ENCODE measurements at places on chromosomes 4 and X.

- no peak for DNase-seq
Observed at GRCh38 chr4:77022560-77023179, 53.1 kb downstream of the CCNI start.

GRCh38 chr4:150668824-150669223 is 86.9 kb downstream of the MAB21L2 start:
- no peak for DNase-seq

DNA sequence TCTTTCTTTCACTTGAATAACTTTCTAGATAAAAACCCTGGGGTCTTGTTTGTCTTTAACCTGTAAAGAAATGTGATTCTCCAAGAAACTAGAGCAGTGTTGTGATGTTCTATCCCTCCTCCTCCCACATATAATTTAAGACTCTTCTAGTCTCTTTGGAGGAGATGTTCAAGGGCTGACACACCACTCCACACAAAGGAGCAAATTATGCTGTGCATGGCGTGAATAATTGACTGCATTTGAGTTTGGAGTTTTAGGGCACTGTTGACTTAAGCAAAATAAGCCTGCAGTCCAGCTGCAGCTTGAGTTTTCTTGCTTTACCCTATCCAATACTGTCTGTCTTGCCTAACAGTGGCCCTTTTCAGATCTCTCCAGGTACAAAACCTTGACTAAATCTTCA is 119.7 kb downstream of the CHRDL1 start:
- DNase-seq: no peak

DNA sequence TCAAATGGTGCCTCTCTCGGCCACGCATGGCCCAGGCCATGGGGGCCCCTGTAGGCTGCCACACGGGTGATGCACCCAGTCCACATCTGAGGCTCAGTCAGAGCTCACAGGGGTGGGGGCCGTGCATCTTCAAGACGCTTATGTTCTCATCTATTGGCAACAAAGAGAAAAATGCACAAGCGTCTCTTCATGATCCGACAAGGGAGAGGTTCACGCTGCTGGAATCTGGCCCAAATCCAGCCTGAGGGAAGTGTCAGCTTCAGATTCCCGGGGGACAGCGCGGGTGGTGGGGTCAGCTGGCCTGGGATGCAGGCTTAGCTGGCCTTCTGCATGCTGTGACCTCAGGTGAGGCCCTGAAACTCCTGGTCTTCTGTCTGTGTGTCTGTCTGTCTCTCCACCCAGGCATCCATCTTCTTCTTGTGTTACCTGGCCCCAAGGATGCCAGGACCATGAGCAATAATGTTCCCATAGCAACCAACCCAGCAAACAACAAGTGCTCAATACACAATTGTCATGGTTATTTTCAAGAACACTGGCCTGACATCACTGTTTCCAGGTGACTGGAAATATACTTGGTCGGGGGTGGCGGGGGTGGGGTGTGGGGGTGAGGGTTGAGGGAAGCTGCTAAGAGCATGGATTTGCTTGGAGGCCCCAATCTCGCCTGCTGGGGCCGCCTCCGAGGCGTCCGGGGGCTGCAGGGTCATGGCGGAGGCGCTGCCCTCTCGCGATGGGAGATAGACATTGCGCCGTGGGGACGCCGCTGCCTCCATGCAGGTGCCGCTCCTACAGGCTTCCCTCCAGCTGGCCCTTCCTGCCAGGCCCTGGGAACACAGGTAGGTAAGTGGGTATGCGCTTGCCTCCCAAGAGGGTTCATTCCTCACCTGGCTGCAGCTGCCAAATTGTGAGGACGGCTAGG is 48.3 kb downstream of the ABLIM2 start:
- DNase-seq: no peak

GRCh38 chr4:39384563-39384962 is 18.4 kb upstream of the RFC1 start:
- DNase-seq: no peak

DNA sequence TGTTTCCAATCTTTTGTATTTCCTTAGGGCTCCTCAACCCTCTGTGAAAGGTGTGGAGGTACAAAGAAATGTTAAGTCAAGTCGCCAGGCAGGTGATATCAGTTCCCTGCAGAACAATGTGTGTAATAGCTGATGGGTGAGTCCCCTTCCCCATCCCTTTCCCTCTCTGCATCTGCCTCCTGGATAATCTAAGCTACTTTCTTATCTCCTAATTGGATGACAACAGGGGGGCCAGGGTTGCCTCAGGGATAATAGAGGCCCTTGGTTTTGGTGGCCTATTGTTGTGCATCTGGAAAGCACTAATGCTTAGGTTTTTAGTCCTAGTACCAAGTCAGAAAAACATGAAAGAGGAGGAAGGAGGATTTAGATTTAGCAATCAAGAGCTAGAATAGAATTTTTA is 29.1 kb downstream of the MAGED1 start:
- DNase-seq: no peak

GRCh38 chr4:14267373-14268060 is 640.0 kb upstream of the BOD1L1 start:
- DNase-seq: no peak

- no peak for DNase-seq
Observed at GRCh38 chr4:16160457-16160856, 65.8 kb downstream of the TAPT1 start.

DNA sequence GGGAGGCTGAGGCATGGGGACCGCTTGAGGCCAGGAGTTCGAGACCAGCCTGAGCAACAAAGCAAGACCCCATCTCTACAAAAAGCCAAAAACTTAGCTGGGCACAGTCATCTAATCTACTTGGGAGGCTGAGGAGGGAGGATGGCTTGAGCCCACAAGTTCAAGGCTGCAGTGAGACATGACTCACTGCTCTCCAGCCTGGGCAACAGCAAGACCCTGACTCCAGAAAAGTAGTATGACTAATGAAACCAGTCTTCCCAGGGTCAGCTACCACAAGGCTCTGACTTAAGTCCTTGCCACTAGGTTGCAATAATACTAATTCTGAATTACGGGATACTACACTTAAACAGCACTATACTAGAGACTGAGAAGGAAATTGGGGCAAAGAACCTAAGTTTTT is 33.1 kb downstream of the ERVMER34-1 start:
- no peak for DNase-seq

DNA sequence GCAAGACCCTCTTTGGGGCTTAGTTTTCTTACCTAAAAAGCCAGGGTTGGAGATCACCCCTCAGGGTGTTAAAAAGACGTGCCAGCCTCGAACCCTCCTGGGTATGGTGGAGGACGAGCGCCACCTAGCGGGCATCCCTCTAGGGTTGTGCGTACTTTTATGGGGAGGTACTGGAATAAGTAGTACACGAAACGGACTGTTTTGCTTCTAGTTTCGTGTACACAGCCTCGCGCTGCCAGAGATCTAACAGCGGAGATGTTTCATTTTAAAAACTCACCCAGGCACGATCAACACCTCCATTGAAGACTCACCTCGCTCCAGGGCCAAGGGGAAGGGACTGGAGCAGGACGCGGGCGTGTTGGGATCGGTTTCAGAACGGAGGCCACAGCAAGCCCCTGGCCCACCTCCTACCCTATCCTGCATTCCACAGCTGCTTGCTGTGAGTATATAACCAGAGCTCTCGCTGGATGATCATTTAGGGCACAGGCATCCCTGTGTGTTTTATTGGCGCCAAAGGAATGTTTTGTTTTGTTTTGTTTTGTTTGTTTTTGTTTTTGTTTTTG is 4.8 kb upstream of the NKX3-2 start:
- DNase-seq: peak; percentile 31

GRCh38 chr4:36088542-36088941 is 155.8 kb downstream of the ARAP2 start:
- no peak for DNase-seq

- no peak for DNase-seq
Observed at GRCh38 chr4:14800977-14801376, 201.3 kb upstream of the CPEB2 start.

DNA sequence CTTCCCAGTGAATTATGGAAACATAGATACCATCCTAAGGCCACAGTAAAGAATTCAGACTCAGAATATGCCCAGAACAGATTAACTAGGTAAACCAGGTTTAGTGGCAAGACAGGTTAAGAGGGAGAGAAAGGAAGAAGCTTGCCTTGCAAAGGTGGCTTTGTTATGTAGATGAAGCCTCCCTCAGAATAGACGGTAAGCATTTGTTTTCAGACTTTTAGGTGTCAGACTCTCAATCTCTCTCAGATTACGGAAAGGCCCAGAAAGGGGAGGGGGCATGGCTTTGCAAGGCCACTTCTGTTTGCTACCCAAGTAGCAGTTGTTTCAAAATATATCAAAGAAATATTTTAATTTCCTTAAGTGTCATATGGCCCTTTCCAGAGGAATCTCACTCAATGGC is 457.1 kb upstream of the BOD1L1 start:
- DNase-seq: no peak

DNA sequence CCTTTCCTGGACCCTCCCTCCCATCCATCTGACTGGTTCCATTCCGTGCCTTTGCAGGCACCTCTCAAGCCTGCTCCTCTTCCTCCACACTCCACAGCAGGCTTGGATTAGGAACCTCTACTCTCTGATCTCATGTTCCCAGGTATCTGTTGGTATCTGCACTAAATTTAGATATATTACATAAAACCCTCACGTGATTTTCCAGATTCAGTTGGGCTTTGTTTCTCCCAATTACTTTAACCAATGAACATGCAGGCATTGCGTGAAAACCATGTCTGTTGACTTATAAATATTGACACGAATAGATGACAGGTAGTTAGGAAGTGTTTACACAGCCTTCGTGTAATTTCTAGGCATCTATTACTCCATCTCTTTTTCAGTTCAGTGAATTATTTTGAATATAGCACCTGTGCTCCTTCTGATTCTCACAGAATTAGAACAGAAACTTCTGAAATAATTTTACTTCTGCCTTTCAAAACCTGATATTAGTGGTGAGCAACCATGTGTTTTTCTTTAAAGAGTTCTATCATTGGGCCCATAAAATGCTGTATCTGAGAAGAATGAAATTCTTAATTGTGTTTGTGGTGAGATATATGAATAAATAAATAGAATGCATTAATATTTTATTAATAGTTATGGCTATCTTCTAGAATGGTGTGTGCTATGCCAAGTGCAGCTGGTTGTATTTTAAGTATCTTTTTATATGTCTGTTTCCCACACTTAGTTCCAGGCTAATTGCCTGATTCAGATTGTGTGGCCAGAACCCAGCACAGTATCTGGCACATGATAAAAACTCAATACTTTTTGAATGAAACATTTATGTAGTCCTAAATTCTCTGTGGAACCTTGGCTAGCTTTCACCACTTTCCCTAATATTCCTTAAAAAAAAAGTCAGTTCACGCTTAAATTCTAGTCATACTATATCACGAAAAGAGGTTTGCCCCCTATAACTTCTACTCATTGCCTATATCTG is 304.8 kb downstream of the QDPR start:
- no peak for DNase-seq

DNA sequence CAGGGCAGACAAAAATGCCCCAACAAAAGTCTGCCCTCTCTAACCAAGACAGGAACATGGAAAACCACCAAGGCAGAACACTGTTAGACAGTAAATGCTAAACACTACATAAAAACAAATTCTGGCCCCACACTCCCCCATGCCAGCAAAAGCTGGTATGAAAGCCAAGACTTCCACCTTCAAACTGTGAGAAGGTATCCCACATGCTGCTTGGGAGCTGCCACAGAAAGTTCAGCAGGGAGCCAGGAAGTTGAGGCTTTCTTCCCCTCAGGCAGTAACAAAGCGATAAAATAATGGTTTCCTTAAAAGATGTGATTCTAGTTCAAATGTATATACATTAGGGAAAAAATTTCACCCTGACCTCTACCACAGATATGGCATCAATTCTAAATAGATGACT is 770.4 kb upstream of the NDST4 start:
- no peak for DNase-seq

DNA sequence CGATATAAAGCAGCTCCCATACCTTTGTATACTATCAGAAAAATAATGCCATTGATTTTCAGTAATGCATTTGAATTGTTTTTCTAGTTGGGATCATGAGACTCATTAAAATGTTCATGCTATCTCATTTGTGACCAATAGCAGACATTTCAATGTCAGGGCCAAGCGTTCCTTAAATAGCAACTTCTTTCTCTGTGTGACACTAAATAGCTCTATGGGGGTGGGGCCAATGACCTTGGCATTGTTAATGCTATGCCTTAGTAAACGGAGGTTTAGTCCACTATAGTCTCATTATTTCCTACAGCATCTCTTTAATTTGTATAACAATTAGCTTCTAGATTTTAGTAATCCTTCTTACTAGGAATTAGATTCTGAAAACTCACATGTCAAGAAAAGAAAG is 48.6 kb upstream of the ARHGAP24 start:
- no peak for DNase-seq

DNA sequence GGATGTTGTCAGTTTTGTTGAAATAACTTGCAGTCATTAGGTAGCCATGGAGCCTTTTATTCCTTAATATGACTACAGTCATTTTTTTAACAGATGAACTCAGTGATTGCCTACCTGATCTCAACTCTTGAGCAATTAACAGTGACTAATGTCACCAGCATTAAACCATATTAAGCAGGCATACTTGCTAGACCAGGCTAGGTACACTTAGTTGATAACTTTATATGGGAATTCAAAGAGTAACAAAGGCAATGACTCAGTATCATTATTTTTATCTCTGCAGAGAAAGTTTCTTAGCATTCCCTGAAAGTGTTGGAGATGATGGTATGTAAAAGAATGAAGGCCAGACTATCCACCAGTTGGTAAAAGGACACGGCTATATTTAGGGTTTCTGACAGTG is at the start of gene C4orf54:
TSS of gene C4orf54 (minus strand) at position 31 of the 400 bp plus-strand sequence. CDS start 3,180 bp downstream, outside the sequence.
- no peak for DNase-seq

- DNase-seq: no peak
Observed at GRCh38 chrX:6244666-6245065, 16.0 kb upstream of the NLGN4X start.

- no peak for DNase-seq
Observed at GRCh38 chr4:177464026-177464425, 21.8 kb upstream of the AGA start.

DNA sequence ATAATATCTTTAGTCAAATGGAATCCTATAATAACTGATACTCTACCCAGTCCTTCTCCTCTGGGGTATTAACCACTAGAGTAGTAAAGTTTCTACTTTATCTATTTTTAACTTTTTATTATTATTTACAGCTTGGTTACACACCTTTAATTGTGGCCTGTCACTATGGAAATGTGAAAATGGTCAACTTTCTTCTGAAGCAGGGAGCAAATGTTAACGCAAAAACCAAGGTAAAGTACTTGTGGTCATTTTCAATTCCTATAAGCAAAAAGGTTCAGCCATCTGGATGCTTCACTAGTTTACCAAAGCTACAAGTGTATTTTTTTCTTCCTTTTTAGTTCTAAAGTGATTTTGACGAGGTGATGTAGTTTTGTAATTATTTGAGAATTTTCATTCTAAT is 238.8 kb downstream of the ANK2 start:
- DNase-seq: no peak
